ENCODE measurements at places on chromosomes 2 and 18.

DNA sequence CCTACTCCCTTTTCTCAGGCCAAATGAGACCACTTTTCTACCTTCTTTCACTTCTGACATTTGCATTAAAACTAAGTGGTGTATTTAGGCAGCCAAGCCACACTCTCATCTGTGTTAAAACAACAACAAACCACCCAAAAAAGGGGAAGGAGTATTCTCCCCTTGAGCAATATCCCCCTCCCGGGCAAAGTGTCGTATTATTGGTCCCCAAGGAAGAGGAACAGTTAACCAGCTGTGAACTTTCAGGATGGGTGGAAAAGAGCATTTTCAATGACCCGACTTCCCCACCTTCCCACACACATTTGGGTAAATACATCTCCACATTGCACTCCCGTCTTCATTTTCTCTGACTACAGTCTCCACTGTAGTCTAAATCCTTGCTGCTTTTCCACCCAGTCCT, 44.3 kb downstream of the FEZ2 start:
- DNase-seq, result no peak

- DNase-seq, result no peak
Measured at GRCh38 chr2:28339516-28340175, 53.0 kb upstream of the FOSL2 start.

GRCh38 chr2:138504546-138505235, 3.1 kb downstream of the SPOPL start:
- DNase-seq, result no peak

DNA sequence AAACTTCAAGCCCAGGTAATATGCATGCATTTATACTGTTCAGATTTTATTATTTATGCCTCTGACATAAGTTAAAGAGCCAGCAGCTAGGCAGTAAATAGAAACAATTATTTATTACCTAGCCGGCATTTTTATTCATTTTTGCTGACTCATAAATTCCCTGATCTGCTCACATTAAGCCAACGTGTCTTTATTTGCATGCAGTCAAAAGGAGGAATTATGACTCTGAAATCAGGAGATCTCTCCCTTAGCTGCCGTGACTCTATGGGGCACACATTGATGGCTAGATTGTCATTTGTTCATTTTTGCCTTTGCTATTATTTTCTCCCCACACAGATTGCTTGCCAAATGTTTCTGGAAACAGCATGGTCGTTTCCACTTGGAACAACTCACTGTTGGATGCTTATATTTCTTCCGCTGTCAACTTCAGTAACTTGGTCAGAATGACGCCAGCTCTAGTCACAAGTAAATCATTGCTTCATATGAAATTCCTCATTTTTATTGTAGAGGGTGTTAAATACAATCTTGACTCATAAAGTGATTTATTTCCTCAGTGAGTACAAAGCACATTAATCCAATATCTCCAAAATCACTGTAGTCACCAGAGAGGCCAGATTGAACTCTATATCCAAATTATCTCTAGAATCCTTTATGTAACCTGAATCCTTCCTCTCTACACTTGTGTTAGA, 15.9 kb upstream of the ZBTB14 start:
- DNase-seq, result no peak

- no peak for DNase-seq
Measured at GRCh38 chr18:46706968-46707367, 49.9 kb downstream of the ST8SIA5 start.

- peak; percentile 64 for DNase-seq
Measured at GRCh38 chr2:45315861-45316260, 295.2 kb downstream of the SRBD1 start.

DNA sequence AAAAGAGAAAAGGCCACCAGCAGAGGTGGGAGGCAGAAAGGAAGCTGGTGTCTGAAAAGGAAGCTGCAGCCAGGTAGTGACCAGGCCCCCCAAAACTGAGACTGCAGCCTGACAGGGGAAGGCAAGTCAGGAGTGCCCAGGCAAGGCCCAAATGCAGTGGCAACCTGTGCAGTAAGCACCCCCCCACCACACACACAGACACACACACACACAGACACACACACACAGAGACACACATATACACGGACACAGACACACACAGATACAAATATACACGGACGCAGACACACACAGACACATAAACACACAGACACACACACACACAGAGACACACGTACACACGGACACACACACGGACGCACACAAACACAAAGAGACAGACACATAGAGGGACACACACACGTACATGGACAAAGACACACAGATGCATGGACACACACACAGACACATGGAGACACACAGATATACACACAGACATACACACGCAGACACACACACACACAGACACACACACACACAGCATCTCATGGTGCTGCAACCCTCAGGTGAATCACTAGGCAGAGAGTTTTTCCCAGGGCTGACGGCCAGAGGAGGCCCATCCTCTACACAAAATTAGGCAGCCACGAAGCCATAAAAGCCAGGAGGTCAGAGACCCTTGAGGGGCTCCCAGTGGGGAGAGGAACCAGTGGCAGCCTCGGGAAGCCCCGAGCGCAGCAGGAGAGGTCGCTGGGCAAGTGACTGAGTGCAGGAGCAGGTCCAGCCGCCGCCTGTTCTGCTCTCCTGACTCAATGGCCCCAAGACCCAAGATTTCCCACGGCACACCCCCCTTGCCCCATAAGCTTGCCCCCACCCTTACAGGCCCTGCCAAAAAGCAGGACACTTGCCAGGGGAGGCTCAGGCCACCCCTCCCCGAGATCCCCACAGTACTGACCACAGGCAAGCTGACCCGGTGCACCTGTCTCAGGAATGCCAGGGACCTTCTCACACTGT, 6.3 kb downstream of the SDC1 start:
- DNase-seq, result no peak

DNA sequence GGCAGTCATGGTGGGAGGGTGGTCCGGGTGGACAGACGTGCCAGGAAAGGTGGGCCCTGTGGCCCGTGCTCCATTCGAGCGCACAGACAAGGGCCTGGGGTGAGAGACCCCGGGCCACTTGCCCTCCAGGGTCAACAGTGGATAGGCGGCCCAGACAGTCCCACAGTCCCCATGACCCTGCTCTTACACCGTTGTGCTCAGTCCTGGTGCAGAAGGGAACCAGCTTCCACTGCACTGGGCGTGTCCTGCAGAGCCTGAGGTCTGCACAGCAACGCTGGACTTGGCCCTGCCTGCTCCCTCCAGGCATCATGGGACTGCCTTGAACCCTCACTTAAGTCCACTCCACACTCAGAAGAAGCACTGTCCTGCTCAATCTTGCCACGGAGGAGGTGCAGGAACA, 52.0 kb downstream of the PXDN start:
- no peak for DNase-seq

DNA sequence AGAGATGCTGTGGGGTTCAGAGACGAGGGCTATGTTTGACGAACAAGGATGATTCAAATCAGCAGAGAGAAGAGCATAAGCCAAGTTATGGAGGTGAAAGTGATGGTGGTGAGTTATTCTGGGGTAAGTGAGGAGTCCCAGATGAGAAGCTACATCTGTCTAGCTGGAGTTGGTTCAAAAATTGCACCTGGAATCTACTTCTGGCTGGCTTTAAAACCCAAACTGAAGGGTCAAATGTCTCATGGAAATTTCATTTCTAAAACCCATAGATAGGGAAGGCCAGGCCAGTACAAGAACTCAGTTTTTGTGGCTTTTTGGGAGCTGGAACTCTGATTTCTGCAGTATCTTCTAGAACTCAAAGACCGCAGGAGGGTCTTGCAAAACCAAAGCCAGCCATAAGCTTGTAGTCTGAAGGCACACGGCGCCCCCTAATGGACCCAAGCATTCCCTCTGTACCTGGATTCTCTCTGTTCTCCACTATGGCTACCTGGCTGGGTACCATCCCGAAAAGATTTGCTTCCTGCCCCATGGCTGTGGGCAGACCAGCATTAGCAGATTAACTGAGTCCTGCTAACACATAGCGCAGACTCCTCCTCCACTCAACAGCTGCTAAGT, 229.1 kb upstream of the SLC14A2 start:
- no peak for DNase-seq
